ENCODE measurements at places on chromosomes 5 and 9. TPM values are rescaled to one million over a fixed set of nuclear protein-coding genes. Genes with fewer than 3 reads are reported as not detected.

The ADAMTS6 gene
- total RNA-seq: 13.0 TPM

The LCP2 gene
- not detected for total RNA-seq

The SLC23A1 gene
- total RNA-seq: 0.48 TPM

The ATG12 gene
- total RNA-seq: 46.7 TPM

The SPOCK1 gene
- 32.9 TPM for total RNA-seq

- H3K27me3 ChIP-seq: no peaks in the 10 kb centered on the region
- peaks cover 10% of the 10 kb centered on the region for H3K36me3 ChIP-seq
- H3K4me3 ChIP-seq: no peak overlapping the region
- no peak overlapping the region for H3K27ac ChIP-seq
Measured at GRCh38 chr9:121333950-121334773, 35.9 kb downstream of the STOM start.

- no peaks in the 10 kb centered on the region for H3K27me3 ChIP-seq
- H3K4me3 ChIP-seq: no peak overlapping the region
- no peak overlapping the region for H3K27ac ChIP-seq
- no peaks in the 10 kb centered on the region for H3K36me3 ChIP-seq
Measured at GRCh38 chr5:87900419-87900818, 368.2 kb downstream of the TMEM161B start.

DNA sequence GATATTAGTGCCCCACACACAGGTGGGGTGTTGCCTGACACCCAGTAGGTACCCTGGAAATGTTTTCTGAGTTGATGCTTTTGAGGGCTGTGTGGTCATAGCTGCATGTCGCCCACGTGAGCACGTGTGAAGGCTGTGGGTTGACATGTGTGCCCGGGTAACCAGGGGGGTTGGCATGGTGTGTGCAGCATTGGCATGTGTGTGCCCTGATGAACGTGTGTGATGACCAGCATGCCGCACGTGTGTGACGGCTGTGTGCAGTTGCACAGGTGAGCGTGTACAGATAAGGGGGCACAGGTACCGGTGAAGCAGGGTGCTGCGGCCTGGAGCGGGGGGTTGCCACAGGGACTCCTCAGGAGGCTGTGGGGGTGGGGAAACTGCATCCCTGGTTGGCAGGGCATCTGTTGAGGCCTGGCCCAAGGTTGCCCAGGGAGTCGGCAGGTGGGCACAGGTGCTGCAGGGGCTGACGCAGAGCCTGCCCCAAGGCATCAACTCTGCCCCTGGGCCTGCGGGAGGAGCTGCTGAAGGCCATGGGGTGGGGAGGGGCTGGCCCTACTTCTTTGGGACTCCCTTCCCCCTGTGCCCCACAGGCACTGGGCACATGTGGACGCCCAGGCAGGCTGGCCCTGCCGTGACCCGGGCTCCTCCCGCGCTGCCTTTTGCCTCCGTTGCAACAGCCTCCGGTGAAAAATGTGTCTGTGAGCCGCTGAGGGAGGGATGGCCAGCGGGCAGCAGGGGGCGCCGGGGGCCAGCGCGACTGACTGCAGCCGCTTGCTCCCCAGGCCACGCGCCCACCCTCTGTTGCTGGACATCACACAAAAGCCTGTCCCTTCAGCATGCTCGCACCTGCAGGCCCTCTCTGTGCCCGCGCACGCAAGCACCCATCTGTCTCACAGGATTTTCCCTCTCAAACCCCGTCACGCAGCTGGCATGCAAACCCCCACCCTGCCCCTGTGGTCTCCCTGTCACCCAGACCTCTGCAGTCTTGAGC lies 2.2 kb downstream of the UNC5A start:
- H3K27me3 ChIP-seq: peaks cover 73% of the 10 kb centered on the region
- H3K36me3 ChIP-seq: no peaks in the 10 kb centered on the region
- DNase-seq: peak; percentile 61
- peak overlapping the region; percentile 24 for H3K4me3 ChIP-seq
- H3K4me1 ChIP-seq: peaks cover 7% of the 10 kb centered on the region

- H3K4me3 ChIP-seq: no peak overlapping the region
- no peak overlapping the region for H3K27ac ChIP-seq
- no peaks in the 10 kb centered on the region for H3K27me3 ChIP-seq
- no peaks in the 10 kb centered on the region for H3K36me3 ChIP-seq
- peaks cover 4% of the 10 kb centered on the region for H3K4me1 ChIP-seq
Measured at GRCh38 chr5:8517456-8517855, 648.5 kb downstream of the MTRR start.

- H3K36me3 ChIP-seq: peaks cover 6% of the 10 kb centered on the region
- H3K4me3 ChIP-seq: no peak overlapping the region
- H3K27ac ChIP-seq: no peak overlapping the region
- DNase-seq: no peak
Measured at GRCh38 chr9:33109097-33109496, 32.6 kb upstream of the SMU1 start.

- DNase-seq: no peak
- no peaks in the 10 kb centered on the region for H3K27me3 ChIP-seq
- no peak overlapping the region for H3K4me3 ChIP-seq
- peaks cover 4% of the 10 kb centered on the region for H3K36me3 ChIP-seq
- H3K27ac ChIP-seq: no peak overlapping the region
Measured at GRCh38 chr5:142955628-142956027, 185.5 kb downstream of the ARHGAP26 start.

GRCh38 chr5:135942202-135942771 lies 12.5 kb downstream of the LECT2 start:
- no peaks in the 10 kb centered on the region for H3K4me1 ChIP-seq
- DNase-seq: no peak
- no peaks in the 10 kb centered on the region for H3K36me3 ChIP-seq
- H3K4me3 ChIP-seq: no peak overlapping the region
- H3K27me3 ChIP-seq: peaks cover 17% of the 10 kb centered on the region

DNA sequence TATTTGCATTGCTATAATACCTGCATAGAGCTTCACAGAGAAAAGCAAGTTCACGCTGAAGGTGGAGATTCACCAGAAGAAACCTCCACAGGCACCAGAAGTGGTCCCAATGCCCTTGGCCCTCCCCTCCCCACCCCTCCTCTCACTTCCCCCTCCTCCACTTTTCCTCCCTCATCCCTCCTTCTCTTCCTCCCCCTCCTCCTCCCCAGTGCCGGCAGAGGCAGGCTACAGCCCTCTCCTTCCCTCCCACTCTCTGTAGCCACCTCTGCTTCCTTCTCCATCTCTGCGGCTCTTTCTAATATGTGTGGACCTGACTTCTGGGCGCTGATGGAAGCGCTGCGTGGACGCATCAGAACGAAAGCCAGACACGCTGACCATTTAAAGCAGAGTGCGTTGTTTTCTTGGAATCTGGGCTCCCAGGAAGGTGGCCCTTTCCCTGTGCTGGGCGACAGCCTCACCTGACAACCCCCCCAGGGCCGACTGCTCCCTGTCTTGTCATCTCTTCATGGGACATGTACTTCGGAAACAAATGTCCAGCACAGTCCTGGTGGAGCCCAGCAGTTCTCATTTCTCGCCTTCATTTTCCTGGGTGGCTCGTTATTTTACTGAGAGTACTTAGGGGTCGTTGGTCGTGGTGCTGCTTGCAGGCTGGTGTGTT lies 29.5 kb downstream of the NDUFS6 start:
- peaks cover 8% of the 10 kb centered on the region for H3K36me3 ChIP-seq
- peaks cover 38% of the 10 kb centered on the region for H3K27me3 ChIP-seq
- no peak overlapping the region for H3K27ac ChIP-seq
- H3K4me1 ChIP-seq: no peaks in the 10 kb centered on the region
- no peak for DNase-seq

DNA sequence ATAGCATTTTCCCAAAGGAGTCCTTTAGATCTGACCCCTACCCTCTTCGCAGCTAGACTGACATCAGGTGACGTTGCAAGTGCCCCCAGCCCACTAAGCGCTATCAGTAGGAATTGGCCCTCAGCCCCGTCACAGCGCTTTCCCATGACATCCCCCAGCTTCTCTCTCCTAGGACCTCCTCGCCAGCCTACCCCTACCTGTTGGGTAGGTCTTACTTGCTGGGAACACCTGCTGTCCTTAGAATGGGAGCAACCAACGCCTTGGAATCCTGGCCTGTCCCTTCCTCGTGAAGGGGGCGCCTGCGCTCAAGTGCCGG lies 584 bp upstream of the PIP5K1B start:
- no peaks in the 10 kb centered on the region for H3K36me3 ChIP-seq
- H3K27me3 ChIP-seq: peaks cover 42% of the 10 kb centered on the region
- peak overlapping the region; percentile 76 for H3K4me3 ChIP-seq
- DNase-seq: no peak
- H3K27ac ChIP-seq: no peak overlapping the region

Data from progenitor cell of endocrine pancreas (in vitro differentiated cells).